ENCODE measurements at places on chromosomes 2 and 18.
A peak's percentile ranks its signal among the peaks of the same experiment; 100 is the strongest.

- DNase-seq = peak; percentile 31
Observed at GRCh38 chr2:162116352-162116751, 35.7 kb downstream of the GCG start.

- peak; percentile 63 for DNase-seq
Observed at GRCh38 chr2:199798831-199799580, 52.0 kb downstream of the FTCDNL1 start.

DNA sequence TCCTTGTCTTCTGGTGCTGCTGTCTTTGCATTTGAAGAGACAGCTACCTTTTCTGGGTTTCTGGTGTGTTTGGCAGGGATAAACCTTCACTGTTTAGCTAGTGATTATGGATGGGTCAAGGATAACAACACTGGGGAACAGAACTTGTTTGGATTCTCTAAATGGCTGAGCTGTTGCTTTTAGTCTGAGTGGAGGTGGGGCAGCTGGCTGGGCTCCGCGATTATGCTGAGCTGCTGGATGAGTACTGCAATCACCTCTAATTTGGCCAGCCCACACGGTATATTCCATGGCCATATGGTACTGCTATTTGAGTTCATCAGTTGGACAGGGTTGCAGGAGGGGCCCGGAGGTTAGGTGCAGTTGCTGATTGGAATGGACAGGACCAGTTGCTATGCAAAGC, 361.6 kb upstream of the TFPI start:
- no peak for DNase-seq

GRCh38 chr2:241289053-241289452, 26.4 kb downstream of the HDLBP start:
- DNase-seq = no peak

GRCh38 chr2:240462073-240462706, 26.7 kb downstream of the GPC1 start:
- no peak for DNase-seq

DNA sequence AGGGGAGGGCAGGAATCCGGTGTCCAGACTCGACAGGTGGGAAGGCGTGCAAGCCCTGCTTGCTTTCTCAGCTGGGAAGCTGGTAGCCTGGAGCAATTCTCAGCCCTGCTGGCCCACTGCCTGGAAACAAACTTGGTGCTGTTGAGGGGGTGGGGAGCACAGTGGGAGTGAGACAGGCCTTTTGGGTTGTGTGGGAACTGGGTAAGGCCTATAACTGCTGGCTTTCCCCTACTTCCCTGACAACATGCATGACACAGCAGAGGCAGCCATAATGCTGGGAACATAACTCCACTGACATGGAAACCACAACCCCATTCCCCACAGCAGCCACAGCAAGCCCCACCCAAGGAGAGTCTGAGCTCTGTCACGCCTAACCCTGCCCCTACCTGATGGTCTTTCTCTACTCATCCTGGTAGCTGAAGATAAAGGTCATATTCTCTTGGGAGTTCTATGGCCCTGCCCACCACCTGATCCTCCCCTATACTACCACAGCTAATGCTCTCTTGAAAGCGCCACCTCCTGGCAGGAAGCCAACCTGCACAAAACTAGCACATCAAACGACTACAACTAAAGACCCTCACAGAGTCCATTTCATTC, 122.9 kb upstream of the ACVR1C start:
- DNase-seq = peak; percentile 32

DNA sequence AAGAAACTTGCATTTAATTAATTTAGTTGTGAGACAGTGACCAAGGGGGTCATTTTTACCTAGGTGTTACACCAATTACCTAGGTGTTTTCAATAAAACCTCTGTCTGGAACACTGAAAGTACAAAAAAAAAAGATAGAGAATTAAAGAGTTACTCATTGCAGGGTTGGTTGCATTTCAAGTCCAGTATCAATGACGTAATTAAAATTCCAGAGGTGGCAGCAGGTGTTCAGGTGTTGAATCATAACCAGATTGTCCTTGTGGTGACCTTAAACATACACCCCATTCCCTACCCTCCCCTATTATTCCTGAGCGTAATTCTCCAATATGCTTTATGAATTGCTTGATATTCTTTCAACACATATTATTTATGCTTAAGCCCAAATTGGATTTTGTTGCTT, 352.0 kb upstream of the SLC8A1 start:
- DNase-seq = no peak

DNA sequence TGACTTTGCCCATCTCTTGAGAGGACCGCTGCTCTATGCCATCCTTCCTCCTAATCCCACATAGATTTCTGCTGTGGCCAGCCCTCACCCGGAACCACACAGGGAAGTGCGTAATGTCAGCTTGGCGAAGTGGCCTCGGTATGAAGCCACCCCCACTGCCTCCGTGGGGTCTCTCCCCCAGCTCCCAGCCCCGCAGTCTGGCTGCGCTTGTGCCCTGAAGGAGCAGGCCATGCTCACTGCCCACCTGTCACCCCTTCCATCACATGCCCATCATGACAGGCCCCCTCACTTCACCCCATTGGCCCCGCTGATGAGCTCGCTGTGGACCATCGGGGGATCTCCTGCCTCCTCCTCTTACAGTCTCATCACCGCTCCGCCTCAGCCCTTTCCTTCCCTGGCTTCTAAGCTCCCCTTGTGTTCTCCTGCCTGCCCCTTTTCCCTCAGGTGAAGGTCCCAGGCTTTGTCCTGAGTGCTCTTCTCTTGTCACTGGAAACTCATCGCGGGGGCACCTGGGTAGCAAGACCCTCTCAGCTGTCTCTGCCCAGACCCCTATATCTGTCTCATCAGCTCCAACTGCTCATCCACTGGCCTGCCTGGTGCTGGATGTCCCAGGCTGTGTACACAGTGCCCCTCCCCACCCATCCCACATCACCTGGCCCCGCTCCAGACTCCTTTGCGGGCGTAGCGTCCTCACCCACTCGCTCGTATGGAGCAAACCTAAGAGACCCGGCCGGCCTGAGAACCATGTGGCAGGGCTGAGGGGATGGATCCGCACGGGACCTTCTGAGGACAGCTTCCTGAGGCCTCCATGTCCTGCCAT, 81.7 kb downstream of the GLI2 start:
- DNase-seq = no peak

GRCh38 chr2:234335661-234336228, 161.1 kb downstream of the ARL4C start:
- DNase-seq = peak; percentile 77

DNA sequence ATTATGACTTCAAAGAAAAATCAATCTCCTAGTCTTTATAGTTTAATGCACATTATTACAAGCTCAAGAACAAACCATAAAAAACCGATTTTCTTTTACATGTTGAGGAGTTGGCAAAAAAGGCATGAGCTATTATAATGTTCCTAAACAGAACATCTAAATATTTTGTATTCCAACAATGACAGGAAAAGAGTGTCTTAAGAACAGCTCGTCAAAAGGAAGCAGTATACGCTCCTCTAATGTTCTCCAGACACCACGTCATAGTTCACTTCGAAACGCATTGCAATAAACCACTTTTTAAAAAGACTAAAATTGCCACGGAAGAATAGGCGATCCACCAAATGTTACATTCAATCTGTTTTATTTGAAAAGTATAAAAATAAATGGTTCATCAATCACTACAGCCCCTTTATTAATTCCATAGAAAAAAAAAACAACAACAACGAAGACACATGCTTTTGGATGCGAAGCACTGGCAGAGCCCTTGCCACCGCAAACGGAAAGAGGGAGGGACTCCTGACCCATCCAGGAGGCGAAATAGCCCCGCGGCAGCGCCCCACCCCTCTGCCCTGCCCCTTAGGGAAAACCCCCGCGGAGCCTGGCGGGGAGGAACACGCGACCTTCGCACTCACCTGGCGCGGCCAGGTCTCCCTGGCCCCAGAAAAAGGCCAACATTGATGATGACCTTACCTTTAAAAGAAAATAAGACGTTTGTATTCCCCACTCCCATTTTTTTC, 45.8 kb downstream of the MBP start:
- DNase-seq = no peak

DNA sequence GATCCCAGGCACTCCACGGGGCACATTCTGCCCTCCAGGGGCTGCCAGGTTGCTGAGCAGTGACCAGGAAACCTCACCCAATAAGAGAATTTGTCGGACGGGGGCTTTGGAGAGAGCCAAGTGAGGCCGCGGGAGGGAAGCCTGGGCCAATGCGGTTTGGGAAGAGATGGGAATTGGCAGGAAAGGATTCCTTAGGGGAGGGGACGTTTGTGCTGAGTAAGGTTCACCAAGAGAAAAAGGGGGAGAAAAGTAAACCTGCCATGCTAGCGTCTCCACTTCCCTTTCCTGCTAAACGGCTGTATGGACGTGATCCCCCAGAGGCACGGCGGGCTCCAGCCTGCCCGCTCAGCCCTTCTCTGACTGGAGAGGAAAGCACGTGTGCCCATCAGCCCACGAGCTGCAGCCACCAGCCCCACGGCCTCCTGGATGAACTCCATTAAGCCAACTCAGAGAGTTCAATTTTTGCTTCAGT, 194.4 kb upstream of the ID2 start:
- DNase-seq = no peak

DNA sequence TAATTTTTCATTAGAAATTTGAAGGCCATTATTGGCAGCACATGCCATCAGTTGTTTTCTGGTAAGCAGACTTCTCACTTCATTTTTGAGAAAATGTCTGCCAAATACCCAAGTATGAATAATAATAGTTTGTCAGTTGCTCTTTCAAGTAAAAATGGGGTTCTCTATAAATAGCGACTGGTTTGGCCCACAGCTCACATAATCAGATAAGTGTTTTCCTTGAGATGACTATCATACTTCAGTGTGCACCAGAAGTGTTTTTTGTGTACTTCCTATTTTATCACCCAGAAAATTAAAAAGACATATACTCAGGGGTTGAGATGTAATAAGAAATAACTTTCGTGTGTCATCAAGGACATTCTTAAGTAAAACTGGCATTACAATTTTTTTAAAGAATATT, 147.1 kb downstream of the PHLPP1 start:
- DNase-seq = no peak

- no peak for DNase-seq
Observed at GRCh38 chr18:77069931-77070330, 62.7 kb downstream of the MBP start.
